ENCODE measurements at places on chromosomes 6 and 20.

DNA sequence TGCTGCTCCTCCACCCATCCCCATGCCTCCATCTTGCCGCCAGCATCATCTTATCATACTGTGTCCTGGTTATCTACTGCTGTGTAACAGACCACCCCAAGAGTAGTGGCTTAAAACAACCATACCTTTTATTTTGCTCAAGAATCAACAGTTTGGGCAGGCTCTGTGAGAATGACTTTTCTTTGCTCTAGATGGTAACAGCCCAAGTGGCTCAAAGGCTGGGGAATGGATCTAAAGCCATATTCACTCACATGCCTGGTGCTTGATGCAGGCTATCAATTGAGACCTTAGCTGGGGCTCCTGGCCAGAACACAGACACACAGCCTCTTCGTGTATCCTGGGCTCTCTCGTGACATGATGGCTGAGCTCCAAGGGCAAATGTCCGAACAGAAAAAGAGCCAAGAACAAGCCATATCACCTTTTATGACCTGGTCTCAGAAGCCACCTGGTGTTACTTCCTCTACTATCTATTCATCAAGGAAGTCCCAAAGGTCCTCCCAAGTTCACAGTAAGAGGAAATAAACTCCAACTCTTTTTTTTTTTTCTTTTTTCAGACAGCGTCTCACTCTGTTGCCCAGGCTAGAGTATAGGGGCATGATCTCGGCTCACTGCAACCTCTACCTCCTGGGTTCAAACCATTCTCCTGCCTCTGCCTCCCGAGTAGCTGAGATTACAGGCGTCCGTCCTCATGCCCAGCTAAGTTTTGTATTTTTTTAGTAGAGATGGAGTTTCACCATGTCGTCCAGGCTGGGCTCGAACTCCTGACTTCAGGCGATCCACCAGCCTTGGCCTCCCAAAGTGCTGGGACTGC, 159.3 kb upstream of the JARID2 start:
- DNase-seq = no peak

GRCh38 chr20:50258790-50259483, 68.3 kb downstream of the CEBPB start:
- no peak for DNase-seq

- peak; percentile 82 for DNase-seq
Observed at GRCh38 chr20:4613718-4614620, 107.7 kb upstream of the PRND start.

GRCh38 chr6:90819483-90819882, 232.6 kb upstream of the MAP3K7 start:
- no peak for DNase-seq

DNA sequence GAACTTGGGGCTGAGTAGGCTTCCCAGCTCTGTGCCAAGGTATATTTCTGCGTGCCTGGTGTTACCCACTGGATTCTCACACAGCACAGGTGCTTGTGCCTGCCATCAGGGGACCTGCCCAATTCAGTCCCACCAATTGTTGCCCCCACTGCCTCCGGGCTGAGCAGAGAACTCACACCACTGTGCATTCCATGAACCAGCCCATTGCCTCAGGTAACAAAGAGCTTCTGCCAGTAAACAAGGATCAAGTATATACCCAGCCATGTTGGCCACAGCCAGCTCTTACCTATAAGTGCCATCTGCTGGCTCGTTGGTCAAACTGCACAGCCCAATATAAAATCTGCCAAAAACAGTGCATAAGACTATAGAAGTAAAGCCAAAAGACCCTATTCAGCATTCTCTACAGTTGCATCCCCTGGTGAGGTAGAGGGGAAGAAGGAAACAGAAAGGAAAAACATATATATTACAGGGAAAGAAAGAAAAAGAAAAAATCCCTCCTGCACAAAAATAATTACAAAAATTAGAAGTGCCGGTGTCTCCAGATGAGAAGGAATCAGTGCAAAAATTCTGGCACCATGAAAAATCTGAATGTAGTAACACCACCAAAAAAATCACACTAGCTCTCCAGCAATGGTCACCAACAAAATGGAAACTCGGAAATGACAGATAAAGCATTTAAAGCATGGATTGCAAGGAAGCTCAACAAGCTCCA, 241.4 kb downstream of the IBTK start:
- DNase-seq = no peak

GRCh38 chr6:25617997-25618396, 34.0 kb upstream of the SCGN start:
- DNase-seq = no peak

DNA sequence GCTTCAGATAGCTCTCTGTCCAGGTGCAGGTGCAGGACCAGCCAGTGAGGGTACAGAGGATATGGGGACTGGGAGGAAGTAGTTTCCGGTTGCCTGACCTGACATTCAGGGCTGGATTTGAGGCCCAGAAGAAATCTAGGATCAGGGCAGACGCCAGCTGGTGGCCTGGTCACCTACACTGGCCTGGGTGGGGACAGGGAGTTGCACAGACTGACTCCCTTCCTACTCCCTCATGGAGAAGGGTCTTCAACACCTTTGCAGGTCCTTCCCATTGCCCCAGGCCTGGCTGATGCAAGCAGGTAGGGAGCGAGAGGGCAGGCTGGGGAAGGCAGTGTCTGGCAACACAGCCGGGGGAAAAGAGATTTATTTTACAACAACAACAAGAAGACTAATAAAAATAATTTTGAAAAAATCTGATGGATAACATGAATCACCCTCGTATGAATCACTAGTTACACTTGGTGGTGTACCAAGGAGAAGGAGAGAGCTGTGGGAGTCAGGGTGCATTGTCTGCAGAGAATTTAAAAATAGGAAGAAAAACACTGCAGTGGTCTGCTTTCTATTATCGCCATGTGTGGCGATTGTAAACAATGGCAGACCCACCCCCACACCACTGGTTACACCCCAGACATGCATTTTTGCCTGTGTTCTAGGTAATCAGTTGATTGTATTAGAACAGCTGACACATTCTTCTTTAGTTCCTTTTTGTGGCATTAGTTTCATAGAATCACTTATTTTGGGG, 62.3 kb upstream of the SNX9 start:
- no peak for DNase-seq

DNA sequence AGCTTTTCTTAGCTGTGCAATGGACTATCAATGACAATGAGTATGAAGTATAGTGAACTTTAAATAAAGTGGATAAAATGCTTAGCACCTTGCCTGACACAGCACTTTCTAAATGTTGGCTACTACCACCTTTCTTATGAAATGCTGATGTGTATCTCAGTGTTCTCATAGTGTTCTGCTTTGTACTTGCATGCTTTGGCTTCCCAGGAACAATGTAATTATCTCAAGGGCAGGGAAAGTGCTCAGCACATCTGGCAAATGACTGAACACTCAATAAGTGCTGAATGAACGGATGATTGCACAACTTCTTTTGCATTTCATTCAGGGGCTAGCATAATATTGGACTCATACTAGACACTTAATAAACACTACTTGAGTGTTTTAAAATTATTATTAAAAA, 28.2 kb upstream of the NOX3 start:
- DNase-seq = no peak

DNA sequence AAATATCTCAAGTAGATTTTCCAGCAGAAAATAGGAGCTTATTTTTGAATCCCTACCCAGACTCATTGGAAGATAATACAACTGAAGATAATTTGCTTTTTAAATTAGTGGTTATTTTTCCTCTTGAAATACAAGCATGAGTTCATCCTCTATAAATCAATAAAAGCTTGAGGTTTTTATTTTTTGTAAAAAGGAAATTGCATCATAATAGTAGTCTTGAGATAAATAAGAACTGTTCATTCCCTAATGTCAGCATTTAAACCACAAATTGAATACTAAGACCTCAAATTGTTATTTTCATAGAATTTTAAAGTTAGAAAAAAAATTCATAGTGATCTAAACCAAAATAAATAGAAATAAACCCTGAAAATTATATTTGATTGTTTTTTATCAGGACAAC, 719.1 kb downstream of the CD109 start:
- DNase-seq = no peak

DNA sequence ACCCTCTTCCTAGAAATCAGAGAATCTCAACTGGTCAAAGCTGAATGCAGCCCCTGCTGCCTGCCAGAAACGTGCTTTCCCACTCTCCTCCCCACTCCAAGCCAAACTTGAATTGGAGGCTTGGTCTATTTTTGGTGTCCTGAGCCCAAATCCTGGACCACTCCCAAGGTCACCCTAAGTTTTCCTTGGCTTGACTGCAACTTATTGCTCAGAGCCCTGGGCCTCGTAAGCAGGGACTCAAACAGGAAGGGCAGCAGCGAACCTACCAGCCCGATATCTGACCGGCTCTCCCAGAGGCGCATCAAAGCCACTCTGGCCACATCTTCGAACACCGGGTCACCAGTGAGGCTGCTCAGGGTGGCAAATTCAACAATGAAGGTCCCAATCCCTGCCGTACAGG, 12.7 kb downstream of the EDEM2 start:
- DNase-seq = no peak

- DNase-seq = no peak
Observed at GRCh38 chr6:3918469-3918868, 69.3 kb downstream of the FAM50B start.

GRCh38 chr6:148874698-148875293, 128.0 kb downstream of the UST start:
- no peak for DNase-seq

- no peak for DNase-seq
Observed at GRCh38 chr6:39289490-39289889, 24.7 kb downstream of the KCNK17 start.

DNA sequence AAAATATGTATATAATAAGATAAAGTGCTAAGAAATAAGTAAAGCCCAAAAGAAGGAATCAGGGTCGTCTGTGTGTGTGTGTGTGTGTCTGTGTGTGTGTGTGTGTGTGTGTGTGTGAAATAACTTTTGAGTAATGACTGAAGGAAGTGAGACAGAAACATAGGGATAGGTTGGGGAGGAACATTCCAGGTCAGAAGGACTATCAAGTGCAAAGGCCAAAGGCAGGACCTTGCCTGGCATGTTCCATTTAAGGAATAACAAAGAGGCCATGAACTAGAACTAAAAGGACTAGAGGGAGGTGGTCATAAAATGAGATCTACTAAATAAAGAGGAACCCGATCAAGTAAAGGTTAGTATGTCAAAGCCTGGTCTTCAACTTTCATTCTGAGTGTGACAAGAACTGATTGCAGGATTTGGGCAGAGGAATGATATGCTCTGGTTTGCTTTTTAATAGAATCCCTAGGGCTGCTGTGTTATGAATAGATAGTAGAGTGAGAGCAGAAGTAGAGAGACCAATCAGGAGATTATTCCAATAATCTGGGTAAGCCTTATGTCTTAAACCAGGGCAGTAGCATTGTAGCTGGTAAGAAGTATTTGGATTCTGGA, 6.9 kb downstream of the ENPP3 start:
- DNase-seq = no peak

DNA sequence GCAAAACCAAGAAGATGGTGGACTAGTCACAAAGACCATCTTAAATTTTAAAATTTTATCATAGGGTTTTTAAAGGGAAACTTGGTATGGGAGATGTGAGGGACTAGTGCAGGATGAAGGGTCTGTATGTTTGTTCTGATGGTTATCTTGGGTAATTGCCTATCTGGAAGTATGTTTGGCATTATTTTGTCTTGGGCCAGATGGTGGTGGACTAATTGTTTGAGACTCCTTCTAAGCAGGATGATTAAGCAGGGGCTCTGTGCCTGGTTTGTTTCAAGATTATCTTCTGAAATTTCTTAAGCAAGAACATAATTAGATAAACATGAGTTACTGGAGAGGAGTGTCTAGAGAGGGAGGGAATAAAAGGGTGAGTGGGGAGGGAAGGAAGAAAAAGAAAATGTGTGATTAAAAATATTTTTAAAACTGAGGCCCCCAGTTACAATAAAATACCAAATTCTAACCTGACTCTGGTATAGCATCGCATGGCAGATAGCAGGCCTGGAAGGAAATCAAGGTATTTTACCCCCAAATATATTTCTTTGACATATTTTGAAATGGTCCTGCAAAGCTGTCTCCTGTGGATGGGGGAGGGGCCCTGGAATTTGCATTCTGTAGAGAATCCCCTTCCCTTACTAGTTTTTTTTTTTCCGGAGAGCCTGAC, 49.9 kb upstream of the FAM184A start:
- no peak for DNase-seq

DNA sequence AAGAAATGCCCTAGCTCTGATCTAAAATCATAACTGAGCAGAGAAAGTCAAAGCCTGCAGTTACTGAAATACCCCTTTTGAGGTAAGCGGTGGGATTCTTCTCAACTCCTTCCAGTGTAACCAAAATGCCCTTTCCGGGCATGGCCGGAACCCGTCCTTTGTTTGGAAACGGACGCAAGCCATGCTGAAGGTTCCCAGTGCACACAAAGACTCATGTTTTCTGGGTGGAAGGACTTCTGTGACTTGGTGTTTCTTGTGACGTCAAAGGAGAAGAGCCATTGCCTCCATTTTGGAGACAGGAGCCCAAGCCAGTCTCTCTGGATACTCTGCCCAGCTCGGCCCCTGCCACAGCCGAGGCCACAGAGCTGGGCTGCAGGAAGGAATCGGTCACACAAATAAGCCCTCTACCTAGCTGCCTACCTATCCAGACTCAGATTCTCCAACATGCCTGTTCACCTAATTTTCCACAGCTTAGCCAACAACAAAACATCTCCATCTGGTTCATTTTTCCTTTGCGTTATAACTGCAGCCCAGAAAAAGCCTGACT, 182.8 kb downstream of the TBXT start:
- no peak for DNase-seq

- DNase-seq = peak; percentile 52
Observed at GRCh38 chr6:166512567-166512966, 73.9 kb downstream of the RAMACL start.

DNA sequence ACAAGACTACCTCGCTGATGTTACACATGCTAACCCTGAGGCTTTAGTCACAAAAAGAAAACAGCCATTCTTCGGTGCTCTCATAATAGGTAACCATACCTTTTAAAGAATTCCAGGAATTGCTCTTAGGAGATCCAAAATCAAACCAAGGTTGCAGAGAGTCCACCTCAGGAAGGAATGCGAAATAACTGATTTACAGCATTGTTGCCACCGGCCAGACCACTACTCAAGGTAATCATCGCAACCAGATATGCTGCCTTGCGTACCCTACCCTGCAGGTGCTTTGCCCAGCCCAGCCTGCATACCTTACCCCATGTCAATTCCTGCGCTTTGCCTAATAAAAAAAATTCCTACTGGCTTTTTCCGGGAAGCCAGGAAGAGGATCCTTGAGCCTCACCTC, 27.0 kb downstream of the NUP153 start:
- DNase-seq = no peak

GRCh38 chr6:159429433-159429832, 260.2 kb downstream of the FNDC1 start:
- DNase-seq = no peak

DNA sequence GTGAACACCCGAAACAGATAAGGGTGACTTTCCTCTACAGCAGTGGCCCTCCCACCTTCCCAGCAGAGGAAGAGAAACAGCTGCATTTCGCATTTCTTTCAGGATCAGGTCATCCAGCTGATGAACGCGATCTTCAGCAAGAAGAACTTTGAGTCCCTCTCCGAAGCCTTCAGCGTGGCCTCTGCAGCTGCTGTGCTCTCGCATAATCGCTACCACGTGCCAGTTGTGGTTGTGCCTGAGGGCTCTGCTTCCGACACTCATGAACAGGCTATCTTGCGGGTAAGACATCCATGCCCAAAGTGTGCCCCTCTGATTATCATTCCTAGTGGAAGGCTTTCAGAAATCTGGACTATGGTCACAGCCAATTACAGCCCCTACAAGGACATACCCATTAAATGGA, 27.8 kb upstream of the MROH8 start:
- DNase-seq = no peak

Data from activated CD4-positive, alpha-beta T cell treated with anti-CD3 and anti-CD28 coated beads for 4 hours (primary cell).